ENCODE measurements at places on chromosomes 4 and X.

- no peak for DNase-seq
Observed at GRCh38 chr4:96356591-96357370, 516.9 kb downstream of the PDHA2 start.

- no peak for DNase-seq
Observed at GRCh38 chrX:67587946-67588624, 44.3 kb downstream of the AR start.

GRCh38 chrX:20056704-20057103 lies 60.0 kb downstream of the MAP7D2 start:
- no peak for DNase-seq

DNA sequence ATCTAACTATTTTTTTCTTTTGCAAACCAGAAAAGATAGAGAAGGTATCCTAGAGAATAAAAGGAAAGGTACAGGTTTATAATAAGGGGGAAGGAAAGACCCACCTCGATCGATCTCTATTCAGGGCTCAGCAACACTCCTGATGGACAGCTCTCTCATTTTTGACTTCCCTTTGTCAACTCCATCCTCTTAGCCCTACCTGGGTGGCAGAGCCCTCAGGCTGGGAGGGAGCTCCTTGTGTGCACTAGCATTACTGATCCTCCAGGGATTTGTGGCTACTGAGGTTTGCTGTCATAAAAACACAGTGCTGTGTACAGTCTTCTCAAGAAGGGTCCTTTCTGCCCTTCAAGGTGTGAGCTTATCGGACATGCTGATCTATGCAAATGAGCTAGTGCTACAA lies 111.0 kb downstream of the MID1 start:
- no peak for DNase-seq

- DNase-seq = no peak
Observed at GRCh38 chr4:73181231-73181630, 77.4 kb downstream of the ANKRD17 start.

DNA sequence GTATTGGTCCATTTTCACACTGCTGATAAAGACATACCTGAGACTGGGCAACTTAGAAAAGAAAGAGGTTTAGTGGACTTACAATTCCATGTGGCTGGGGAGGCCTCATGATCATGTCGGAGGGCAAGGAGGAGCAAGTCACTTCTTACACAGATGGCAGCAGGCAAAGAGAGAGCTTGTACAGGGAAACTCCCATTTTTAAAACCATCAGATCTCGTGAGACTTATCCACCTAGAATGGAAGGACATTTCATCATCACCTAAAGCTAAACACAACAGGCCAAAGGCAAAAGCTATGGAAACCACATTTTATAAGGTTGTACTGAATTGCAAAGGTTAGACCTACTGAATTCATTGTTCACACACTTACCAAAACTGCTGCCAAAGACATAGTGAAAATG lies 6.0 kb upstream of the SLC25A43 start:
- DNase-seq = no peak

DNA sequence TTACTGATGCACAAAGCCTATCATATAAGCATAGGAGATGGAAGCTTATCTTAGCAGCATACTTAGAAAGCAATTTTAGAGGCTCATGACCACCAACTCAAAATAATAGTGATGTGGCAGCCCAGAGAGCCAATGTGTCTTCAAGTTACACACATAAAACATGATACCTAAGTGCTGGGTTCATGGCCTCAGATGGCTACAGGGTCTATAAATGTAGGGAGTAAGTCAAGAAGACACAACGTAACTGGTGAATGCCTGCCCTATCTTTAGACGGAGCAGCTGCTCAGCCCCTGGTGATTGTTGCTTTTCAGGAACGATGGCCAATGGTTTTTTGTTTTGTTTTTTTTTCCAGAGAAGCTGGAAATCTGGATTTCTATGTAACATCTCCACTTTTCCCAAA lies 42.8 kb downstream of the RNF150 start:
- DNase-seq = no peak

GRCh38 chrX:63434206-63434605 lies 83.1 kb upstream of the SPIN4 start:
- no peak for DNase-seq

GRCh38 chr4:55539658-55540057 lies 7.1 kb downstream of the CLOCK start:
- no peak for DNase-seq

GRCh38 chr4:13378973-13379759 lies 105.0 kb downstream of the RAB28 start:
- DNase-seq = no peak

- DNase-seq = no peak
Observed at GRCh38 chr4:16884673-16885460, 13.6 kb downstream of the LDB2 start.

DNA sequence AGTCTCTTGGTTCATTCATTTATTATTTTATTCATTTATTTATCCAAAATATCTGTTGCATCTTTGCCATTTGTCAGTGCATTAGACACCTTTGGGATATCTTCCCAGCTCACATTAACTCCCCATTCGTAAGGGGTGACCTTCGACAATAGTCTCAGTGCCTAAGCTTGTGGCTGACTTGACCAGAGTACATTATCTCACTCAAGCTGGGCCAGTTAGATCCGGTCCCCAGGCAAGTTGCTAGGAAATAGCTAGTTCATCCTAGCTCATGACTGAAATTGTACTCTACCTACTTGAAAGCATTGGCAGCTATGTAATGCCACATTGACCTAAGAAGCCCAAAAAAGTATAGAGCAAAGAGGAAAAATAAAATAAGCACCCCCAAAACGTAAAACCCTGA lies 165.3 kb downstream of the FBXO8 start:
- no peak for DNase-seq

GRCh38 chrX:63613531-63614028 lies 171.4 kb downstream of the ARHGEF9 start:
- DNase-seq = no peak

DNA sequence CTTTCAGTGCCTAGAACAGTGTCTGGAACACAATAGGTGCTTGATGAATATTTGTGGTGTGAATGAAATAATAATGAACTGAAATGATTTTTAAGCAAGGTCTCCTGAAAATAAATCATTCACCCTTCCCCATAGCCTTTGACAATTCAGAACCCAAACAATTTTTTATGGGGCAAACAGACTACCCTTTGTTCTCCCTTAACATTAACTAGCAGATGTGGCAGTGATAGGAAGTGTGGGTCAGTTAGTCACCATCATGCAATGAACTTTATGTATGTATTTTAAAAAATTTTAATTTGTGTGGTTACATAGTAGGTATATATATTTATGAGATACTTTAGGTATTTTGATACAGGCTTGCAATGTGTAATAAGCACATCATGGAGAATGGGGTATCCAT lies 27.2 kb upstream of the CD40LG start:
- no peak for DNase-seq

GRCh38 chr4:176030391-176030790 lies 35.2 kb upstream of the WDR17 start:
- DNase-seq = no peak

GRCh38 chr4:2350982-2351381 lies 67.5 kb downstream of the ZFYVE28 start:
- DNase-seq = no peak

DNA sequence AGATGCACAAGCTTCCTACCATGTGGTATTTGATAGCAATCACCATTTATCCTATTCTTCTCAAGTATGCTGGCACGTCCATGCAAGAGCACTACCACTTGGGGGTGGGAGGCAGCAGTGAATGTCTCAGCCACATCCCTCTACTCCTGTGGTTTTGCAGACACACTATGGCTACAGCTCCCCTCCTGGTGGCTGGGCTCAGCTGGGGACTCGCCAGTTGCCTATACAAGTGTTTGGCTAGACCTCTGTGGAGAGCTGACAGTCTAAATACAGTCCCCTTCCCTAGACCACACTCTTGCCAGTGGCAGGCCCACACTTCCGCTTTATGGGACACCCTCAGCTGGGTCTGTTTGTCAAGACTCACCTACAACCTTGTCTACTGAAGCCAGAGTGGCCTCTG lies 53.2 kb downstream of the ADGRA3 start:
- no peak for DNase-seq

DNA sequence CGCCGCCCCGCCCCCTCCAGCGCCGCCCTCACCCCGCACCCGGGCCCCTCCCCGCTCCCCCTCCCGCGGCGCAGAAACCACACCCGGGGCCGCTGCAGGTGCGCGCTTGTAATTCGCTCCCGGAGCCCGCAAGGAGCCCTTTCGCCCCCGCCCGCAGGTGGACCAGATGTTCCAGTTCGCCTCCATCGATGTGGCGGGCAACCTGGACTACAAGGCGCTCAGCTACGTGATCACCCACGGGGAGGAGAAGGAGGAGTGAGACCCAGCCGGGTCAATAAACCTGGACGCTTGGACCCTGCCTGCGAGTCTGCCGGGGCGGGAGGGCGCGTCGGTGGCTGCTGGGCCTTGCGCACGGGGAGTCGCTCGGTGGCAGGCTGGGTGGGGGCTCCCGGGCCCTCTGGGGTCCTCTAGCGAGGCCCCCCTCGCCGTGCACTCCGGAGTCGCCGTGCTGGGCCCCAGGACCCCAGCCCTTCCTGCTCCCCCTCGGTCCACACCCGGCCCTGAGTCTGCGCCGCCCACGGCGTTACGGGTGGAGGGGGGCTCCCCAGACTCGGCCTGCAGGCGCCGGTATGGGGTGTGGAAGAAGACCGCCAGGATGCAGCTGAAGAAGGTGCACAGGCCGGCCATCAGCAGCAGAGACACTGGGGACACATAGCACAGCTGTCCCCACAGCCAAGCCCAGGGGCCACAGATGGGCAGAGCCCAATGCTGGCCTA lies 7.1 kb downstream of the SLC49A3 start:
- DNase-seq = no peak

- no peak for DNase-seq
Observed at GRCh38 chrX:77786365-77786680, 307 bp upstream of the ATRX start.

DNA sequence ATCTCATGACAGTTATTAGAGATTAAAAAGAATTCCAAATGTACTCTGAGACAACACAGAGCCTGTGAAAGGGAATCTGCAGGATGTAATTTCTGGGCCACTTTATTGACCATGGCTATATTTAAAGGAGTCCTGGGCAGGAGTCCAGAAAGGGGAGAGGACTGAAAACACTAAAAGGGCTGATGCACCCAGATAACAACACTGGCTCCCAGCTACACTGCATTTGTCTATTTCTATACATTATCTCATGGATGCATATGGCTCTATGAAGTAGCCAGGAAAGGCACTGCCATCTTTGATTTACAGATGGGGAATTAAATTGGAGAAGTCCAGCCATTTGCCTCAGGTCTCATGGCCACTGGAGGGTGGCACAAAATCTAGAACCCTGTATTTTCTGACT lies 56.0 kb downstream of the MED28 start:
- DNase-seq = no peak

DNA sequence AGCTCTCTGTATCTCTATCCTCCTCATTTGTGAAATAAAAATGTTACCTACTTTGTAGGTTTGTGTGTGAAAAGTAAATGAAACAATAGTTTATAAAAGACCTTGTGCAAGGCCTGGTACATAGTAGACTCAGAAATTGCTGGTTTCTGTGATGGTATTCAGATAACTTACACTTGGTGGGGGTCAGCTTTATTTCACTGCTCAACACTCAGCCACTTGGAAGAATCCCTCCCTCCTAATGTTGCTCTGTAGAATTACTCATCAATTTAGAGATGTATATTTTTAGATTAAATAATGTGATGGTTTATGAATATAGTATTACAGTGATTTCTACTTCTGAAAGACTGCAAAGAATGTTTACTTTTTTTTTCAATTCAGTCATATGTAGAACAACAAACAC lies 32.7 kb downstream of the SMARCAD1 start:
- DNase-seq = no peak

- DNase-seq = no peak
Observed at GRCh38 chr4:4455210-4455865, 68.4 kb downstream of the NSG1 start.

DNA sequence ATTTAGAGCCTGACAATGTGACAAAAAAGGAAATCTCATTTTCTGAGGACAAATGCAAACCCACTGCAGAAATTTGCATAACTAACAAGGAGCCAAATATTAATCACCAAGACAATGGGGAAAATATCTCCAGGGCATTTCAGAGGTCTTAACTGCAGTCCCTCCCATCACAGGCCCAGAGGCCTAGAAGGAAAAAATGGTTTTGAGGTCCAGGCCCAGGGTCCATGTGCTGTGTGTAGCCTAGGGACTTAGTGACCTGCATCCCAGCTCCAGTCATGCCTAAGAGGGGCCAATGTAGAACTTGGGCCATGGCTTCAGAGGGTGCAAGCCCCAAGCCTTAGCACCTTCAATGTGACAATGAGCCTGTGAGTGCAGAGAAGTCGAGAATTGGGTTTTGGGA lies 44.2 kb downstream of the P2RY10 start:
- no peak for DNase-seq

DNA sequence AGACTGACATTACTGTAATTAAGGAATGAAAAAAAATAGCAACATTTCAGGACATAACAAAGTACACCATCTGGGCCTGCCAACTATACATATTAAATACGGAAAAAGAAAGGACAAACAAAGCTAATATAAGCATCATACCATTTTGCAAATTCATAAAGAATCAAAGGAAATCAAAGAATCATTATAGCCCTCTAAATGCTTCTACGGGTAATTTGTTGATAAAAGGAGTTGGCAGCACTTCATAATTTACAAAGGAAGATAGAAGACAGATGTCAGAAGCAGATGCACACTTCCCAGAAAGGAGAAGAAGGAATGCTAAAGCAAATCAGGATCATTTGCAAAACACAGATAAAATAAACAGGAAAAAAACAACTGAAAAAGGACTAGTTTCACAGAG lies 1757.3 kb downstream of the PCDH7 start:
- no peak for DNase-seq

DNA sequence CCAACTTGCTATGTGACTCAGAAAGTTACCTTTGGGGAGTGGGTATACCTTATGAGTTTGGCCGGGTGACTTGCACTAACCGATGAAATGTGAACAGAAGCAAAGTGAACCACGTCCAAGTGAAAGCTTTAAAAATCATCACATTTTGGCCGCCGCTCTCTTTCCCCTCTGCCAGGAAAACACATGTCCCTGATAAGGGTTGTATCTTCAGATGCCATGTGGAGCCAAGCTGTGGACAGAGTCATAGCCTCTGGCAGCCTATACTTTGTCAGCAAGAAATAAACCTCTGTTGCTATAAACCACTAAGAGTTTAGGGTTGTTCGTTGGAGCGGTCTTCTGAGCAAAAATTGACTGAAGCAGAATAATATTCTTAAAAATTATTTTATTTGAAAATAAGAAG lies 92.3 kb downstream of the PRDM5 start:
- DNase-seq = no peak

DNA sequence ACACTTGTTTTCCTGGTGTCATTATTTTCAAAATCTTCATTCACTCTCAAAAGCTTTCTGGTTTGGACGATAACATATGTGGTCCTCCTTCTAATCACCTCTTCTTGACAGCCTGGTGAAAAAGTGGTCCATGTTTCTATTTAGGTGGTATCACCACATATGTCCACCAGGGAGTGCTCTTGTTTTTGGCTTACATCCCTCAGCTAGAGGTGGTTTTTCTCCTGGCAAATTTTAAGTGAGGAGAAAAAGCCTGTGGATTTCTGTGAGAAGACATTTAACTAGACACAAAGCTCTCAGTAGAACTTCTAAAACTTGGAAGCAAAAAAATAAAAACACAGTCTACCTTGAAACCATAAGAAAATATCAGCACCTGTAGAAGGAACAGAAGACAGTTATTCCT lies 58.0 kb upstream of the FRMPD4 start:
- DNase-seq = no peak

All from stimulated activated CD4-positive, alpha-beta T cell treated with anti-CD3 and anti-CD28 coated beads, Interleukin-1b, Interleukin-23, amount 100 ng/mL, for 1 hour (primary cell).